ENCODE measurements at places on chromosomes 13 and 19.

GRCh38 chr13:39641645-39642044 is 13.8 kb upstream of the COG6 start:
- DNase-seq: no peak

DNA sequence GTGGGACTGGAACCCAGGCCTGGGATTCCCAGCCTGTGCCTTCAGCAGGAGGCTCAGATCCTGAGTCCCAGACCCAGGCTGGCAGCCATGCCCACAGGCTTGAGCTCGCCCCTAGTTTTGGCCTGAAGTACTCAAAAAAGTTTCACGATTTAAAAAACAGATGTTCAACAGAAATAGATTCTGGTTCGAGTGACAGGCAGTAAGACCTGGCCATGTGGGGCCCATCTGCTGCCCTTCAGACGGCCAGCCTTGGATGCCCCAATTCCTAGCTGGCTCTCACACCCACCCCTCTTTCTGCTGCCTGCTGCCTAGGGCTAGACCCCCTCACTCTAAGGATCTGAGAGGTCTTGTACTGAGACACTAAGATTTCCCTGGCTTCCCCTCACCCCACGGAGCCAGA is 2.8 kb upstream of the DMPK start:
- DNase-seq: no peak

DNA sequence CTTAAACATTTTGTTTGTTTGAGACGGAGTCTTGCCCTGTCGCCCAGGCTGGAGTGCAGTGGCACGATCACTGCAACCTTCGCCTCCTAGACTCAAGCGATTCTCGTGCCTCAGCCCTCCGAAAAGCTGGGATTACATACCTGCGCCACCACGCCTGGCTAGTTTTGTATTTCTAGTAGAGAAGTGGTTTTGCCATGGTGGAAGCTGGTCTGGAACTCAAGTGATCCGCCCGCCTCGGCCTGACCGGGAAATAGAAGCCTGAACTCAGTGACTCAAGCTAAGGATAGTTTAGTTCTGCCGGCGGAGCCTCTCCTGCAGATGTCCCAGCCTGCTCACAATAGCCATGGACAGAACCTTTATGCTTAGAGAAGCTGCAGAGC is 53.0 kb upstream of the ZNF254 start:
- peak; percentile 81 for DNase-seq

GRCh38 chr13:37657134-37657533 is 58.6 kb upstream of the POSTN start:
- DNase-seq: peak; percentile 61

DNA sequence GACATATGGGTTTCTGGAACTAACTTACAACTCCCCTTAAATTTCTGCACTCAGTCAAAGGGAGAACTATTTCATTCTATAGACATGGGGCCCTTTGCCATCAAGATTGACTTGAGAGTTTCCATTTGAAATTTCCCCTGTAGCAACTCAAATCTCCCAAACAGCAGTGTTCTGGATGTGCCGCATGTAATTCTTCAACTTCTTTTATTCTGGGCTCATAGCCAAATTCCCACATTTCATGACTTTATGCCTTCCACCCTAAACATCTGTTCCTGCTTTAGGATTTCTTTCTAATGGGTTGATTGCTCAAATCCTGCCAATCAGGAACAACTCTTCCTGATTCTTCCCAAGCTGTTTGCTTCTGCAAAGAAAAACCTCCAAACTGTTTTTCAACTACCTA is 336.0 kb downstream of the TBC1D4 start:
- no peak for DNase-seq

DNA sequence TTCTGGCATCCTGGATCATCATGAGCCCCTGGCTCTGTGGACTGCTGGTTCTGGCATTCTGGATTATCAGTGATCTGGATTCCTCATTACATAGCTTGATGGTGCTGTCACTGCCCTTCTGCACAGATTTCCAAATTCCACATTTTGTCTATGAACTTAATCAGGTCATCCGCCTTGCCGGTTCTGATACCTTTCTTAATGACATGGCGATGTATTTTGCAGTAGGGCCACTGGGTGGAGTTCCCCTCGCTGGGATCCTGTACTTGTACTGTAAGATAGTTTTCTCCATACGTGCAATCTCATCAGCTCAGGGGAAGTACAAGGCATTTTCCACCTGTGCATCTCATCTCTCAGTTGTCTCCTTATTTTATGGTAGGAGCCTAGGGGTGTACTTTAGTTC is 24.4 kb upstream of the OR7C2 start:
- no peak for DNase-seq

DNA sequence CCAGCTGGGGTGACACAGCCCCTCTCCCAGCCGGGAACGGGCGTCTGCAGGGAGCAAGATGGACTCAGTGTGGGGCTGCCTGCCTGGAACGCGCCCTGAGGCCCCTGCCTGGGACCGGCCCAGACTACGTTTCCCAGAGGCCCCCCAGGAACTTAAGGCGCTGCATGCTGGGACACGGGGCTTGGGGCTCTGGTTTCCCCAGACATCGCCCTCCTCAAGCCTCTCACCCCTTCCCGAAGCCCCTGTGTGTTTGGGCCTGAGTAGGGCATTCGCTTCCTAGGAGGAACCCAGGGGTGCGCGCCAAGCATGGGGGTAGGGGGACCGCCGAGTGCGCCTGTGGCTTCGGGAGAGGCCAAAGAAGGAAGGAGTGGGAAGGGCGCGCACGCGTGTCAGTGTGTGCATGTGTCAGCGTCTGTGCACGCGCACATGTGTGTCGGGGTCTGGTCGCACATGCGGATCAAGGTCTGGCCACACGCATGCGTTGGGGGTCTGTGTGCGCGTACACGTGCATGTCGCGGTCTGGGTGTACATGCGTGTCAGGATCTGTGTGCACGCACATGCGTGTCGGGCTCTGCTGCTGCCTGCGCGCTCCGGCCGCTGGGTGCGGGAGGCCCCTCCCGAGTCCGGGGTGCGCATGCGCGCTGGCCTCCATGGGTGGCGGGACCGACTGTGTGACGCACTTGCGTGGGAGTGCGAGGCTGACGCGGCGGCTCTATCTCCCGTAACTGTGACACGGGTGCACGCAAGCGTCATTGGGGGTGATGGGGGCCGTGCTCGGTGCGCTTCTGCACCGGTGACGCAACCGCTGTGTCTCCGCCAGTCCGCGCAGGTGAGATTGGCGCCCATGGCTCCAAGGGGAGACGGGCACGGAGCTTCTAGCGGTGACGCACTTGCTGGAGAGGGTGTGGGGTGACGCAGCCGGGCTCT is 16.2 kb downstream of the ZNF331 start:
- peak; percentile 83 for DNase-seq

- DNase-seq: no peak
Measured at GRCh38 chr19:5080030-5080654, 111.2 kb downstream of the KDM4B start.

GRCh38 chr13:99606324-99607066 is 105.2 kb downstream of the TM9SF2 start:
- peak; percentile 88 for DNase-seq

GRCh38 chr13:113159701-113160100 is 1.3 kb downstream of the PROZ start:
- DNase-seq: no peak

- DNase-seq: no peak
Measured at GRCh38 chr19:21463449-21464105, 41.8 kb upstream of the ZNF429 start.

DNA sequence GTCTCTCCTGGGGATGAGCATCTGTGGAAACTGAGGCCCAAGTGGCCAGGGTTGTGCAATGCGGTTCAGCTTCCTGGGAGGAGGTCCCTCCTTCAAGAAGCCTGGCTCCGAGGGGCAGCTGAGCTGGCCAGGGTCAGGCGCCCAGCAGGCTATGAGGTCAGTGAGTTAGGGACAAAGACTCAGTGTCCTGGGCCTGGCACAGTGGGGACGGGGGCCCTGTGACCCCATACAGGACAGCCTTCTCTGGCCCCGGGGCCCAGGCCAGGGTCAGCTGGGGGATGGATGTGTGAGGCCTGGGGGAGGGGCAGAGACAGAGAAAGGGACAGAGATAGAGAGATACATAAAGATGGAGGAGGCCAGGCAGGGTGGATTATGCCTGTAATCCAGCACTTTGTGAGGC is 3.0 kb upstream of the IL12RB1 start:
- no peak for DNase-seq

GRCh38 chr13:66102864-66103263 is 1127.3 kb downstream of the PCDH9 start:
- DNase-seq: no peak

DNA sequence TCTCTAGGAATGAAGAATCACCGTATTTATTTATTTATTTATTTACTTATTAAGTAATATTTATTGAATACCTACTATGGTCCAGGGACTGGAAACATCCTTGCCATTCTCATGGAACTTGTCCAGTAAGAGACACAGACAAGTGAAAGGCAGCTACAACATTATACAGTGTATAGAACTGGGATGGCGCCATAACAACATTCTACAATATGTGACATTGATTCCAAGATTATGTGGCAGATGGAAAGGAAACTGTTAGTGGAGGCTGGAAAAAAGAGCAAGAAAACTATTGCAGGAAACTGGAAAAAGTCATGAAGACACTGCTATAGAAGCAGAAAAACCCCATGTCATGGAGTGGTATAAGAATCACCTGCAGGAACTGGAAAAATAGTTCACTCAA is 9.4 kb upstream of the TBC1D4 start:
- DNase-seq: no peak

DNA sequence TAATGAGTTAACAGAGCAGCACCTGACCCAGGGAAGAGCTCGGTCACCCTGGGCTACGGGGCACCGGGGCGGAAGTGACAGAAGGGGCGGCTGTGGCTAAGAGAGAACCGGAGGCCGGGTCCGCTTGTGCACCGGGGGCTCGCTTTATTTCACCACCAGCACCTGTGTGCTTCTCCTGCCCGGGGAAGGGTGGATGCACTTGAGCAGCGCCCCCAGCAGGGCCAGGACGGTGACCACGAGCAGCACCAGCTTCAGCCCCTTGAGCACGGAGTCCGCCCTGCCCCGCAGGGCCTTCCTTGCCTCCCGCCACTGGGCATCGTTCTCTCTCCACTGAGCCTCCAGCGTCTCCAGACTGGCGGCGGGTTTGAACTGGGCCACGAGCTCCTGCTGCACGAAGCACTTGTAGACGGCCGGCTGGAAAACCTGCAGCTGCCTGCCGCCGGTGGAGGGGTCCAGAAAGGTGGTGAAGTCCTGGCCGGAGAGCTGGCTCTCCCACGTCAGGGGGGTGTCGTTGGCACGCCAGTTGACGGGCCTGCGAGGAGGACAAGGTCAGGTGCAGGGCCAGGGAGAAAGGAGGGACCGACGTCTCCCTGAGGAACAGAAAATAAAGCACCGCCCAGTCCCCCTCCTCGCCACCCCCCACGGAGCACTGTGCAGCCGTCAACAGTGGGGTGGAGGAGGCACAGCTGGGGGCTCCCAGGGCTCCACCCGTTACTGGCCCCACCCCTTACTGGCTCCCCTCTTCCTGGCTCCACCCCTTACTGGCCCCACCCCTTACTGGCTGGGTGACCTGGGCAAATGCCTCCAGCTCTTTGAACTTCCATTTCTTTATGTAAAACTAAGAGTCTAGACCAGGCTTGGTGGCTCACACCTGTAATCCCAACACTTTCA is 3.6 kb downstream of the FAM187B start:
- no peak for DNase-seq

GRCh38 chr19:29329460-29330134 is 116.6 kb upstream of the UQCRFS1 start:
- no peak for DNase-seq

- DNase-seq: no peak
Measured at GRCh38 chr13:27500806-27501534, 50.6 kb upstream of the MTIF3 start.

DNA sequence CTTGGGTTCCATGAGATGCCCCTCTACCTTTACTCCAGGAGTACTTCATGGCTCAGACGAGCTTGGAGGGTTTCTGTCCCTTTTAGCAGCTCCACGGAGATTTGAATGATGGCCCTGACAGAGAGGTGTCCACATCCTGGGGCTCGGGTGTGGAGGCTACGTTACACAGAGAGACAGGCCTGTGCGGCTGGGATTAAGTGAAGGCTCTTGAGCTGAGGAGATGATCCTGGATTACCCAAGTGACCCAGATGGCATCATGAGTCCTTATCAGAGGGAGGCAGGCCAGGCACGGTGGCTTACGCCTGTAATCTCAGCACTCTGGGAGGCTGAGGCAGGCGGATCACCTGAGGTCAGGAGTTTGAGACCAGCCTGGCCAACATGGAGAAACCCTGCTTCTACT is 12.4 kb downstream of the DPP9 start:
- no peak for DNase-seq

DNA sequence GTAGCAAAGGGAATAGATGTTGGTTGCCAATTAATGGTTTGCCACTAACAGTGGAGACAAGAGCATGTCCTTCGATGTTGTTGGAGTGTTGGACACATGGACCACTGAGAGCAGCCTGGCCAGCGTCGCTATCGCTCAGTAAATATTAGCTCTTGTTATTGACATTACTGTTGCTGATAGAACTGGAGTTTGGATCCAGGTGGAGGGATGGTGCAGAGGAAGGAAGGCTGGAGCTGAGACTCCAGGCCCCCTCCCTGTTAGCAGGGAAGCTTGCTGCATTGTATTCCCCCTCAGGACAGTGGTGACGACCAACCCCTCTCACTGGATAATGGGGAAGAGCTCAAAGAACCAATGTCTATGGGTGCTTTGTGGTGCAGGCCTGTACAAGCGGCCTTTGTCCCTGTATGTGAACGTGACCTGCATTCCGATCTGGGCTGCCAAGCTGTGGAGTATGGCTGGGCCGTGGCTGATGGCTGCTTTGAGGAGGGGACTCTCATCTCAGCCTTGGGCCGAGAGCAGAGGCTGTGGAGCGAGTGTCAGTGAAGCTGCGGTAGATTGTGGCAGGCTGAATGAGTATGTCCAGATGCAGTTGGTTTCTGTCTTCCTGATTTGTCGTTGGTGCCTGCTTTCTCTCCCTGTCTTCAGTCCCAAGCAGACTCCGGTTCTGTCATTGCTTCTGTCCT is 7.0 kb downstream of the CLASRP start:
- DNase-seq: no peak

DNA sequence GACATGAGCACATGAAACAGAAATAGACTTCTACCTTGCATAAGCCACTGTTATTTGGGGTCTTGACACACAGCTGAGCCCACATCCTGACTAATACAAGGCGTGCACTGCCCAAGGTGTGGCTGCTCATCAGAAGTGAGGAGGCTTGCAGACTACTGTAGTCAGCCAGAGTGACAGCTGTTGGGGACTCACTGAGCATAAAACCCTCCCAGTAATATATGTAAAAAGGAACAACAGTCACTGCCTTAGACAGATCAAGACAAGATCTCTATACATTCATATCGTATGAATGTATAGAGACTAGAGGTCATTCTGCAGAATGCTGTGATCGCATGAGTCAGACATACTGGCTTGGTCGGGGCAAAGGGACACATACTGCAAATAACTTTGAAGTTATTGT is 4.1 kb upstream of the C1QTNF9B start:
- peak; percentile 80 for DNase-seq

- peak; percentile 94 for DNase-seq
Measured at GRCh38 chr19:55071129-55071502, 4.6 kb upstream of the EPS8L1 start.

GRCh38 chr13:51825165-51825592 is 19.8 kb downstream of the TMEM272 start:
- DNase-seq: peak; percentile 25

DNA sequence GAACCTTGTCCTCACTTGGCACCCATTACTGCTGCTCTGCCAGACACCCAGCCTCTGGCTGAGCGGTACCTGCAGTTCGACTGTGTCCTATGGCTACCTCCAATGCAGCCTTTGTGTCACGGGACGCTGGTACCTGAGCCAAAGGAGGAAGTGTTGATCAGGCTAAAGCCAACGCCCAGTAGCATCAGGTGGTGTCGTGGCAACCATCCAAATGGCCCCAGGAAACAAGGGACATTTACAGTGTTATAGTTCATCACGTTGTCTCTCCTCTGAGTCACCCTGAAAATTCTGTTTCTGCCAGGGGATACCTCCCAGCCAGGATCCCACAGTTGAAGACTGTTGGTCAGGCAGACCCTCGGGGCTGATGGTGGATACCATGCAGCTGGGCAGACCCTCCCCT is 10.1 kb downstream of the RHPN2 start:
- DNase-seq: no peak

All from epithelial cell of esophagus (primary cell).